ENCODE measurements at places on chromosomes 2 and 18.

DNA sequence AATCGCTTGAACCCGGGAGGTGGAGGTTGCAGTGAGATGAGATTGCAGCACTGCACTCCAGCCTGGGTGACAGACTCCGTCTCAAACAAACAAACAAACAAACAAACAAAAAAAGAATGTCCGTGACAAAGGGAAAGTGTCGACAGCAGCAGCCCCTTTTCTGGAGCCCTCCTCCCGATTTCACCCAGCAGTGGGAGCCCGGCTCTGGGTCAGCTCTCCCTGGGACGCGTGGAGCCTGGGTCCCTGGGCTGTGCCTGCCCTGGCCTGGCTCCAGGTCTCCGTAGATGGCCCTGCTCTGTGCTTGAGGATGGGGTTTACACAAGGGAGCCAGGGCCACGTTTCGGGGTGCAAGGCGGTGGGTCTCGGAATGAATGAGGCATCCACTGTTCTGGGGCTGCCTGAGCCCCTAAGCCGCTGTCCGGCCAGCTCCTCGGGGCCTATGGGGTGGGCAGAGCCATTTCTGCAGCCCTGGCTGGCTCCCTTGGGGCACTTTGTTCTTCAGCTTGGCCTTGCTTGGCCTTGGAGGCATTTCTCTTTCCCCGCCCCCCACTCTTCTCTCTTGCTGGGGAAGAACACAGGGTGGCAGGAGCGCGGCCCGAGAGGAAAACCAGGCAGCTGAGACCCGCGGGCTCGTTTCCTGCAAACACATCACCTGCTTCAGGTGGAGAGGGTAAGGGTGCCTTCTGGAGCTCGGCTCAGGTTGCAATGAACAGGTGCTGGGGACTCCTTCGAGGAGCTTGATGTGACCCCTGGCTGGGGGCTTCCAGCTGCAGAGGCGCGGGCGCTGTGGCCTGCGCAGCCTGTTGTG lies 29.1 kb downstream of the RTP5 start:
- no peak for DNase-seq

DNA sequence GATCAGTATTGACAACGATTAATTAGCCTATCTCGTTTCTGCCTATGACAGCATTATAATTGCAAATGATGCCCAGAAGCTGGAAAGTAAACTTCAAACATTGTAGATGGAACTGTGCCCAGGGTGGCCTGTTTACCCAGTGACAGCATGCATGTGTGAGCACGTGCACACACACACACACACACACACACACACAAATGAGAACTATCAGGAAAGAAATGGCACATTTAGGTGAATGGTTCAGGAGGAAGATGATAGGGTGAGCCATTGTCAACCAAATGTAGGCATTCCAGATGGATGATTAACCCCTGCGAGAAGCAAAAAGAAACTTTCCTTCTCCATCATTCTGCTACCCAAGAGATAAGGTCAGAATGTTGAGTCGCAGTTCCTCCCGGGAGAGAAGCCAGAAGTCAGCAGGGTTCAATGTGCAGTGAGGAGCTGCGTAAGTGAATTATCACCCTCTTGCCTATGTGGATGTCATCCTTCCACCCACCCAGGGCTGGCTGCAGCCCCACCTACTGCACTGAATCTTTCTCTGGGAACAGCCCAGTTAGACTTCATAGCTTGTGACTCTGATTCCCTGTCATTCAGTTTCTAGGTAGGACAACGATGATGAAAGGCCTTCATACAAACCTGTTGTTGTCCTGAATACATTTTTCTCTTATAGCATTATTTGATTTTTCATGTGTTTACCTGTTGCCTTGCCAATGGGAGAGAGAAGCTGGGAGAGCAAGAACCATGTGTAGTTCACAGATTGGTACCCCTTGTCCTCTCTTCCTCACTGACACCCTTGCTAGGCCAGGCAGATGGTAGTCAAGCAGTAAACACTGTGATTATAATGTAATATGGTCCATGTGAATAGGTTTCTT lies 3.5 kb upstream of the APOB start:
- no peak for DNase-seq

GRCh38 chr2:21812766-21813165 lies 689.0 kb downstream of the TDRD15 start:
- no peak for DNase-seq

GRCh38 chr2:42569116-42569711 lies 782 bp downstream of the MTA3 start:
- DNase-seq: peak; percentile 14

GRCh38 chr2:54657664-54658083 lies 65.8 kb upstream of the EML6 start:
- no peak for DNase-seq

DNA sequence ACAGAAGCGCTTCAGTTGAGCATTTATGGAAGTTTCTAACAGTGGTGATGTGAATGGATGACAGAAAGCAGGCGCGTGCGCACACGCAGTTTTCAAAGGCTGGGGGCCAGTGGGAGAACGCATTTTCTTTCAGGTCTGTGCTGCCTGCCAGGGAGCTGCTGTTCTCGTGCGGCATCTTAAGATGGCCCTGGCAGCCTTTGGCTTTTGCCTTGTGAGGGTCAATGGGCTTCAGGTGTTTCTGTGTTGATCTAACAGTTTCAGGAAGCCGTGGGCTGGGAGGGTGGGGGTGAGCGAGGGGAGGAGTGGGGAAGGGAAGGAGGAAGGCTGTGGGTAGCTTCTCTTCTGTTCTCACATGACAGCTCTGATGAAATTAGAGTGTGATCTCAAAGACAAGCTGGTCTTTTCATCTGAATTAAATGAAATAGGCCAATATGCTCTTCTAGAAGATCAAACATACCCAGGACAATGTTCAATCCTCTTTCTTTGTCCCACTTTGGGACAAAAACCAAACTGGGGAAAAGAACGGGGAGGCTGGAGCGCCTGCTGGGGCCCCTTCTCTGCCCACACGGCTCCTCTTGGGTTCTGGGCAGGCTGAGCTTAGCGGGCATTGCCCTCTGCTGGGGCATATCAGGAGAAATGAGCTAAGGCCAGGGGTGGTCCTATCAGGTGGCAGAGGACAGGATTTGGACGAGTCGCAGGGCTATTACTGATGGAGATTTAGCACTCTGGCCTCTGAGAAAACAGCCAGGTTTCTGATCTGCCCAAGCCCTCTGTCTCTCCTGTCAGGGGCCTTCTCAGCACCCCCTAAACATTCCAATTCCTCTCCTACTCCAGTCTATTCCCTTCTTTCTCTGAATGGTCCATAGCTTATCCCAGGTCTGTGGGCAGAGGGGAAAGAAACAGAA lies 126.2 kb upstream of the LGALSL start:
- DNase-seq: no peak

DNA sequence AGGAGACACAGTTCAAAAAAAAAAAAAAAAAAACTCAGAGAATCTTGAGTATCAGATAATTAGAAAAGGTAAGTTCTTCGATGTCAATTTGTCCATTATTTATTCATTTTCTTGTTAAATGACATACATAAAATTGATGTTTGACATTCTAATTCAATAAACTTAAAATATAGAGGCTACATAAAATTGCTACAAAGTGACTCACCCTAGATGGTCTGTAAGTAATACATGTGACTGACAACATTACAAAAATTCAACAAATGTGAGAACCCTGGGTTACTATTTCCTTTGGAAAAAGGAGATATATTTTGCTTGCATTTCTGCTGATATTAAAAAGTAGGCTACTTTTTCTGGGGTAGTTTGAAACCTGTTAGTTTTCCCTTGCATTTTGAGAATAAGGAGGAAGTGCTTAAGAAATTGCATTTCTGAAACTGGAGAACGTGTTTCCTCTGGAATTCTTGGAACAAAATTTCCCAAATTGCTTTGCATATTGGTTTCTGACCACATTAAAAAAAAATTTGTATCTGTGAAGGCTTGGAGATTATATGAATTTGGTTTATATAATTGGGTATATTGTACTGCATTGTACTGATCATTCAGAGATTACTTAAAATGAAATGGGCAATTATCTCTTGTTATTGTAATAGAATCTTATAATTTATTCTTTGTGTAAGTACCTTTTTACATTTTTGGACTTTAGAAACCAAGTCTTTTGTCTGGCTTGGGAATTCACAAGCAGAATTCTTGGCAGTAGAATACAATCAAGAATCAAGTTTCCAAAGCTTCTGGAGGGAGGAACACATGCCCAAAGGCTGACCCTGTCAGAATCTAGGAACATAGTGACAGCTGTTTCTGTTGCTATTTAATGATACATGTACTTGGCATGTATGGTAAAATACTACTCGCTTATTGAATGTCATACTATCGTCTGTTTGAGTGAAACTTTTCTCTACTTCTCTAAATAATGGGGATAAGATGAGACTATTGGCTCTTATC lies 106.1 kb downstream of the DSEL start:
- peak; percentile 69 for DNase-seq

- peak; percentile 78 for DNase-seq
Measured at GRCh38 chr2:140998577-140998976, 1132.2 kb downstream of the LRP1B start.

- DNase-seq: peak; percentile 14
Measured at GRCh38 chr18:48408727-48409590, at the start of gene ZBTB7C. Gene ZBTB7C, minus strand, starts transcription at chr18:48409383.

GRCh38 chr2:74181739-74182138 lies 3.1 kb upstream of the MOB1A start:
- peak; percentile 12 for DNase-seq

- DNase-seq: no peak
Measured at GRCh38 chr2:7523481-7524120, 606.4 kb downstream of the RNF144A start.

- no peak for DNase-seq
Measured at GRCh38 chr2:6341588-6342129, 524.0 kb downstream of the CMPK2 start.

- DNase-seq: no peak
Measured at GRCh38 chr2:176405477-176405876, 136.2 kb downstream of the MTX2 start.

- no peak for DNase-seq
Measured at GRCh38 chr2:62653582-62654422, 51.7 kb upstream of the EHBP1 start.

DNA sequence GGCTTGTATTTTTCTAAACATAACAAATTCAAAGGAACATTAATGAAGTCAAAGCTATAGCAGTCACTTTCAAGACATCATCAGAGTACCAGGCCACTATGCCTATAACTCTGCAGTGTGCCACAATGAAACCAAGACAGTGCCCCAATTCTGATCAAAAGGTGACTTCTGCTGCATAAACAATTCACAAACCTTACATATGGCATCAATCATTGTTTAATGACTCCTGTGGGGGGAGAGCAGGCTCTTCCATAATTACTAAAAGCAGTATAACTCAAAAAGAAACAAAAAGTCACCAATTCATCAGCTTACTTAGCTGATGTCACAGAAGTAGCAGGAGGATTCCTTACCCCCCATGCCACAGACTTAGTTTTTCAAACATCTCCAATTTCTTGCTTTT lies 15.5 kb downstream of the LPIN2 start:
- no peak for DNase-seq

GRCh38 chr2:59654710-59655109 lies 898.7 kb downstream of the BCL11A start:
- DNase-seq: no peak

DNA sequence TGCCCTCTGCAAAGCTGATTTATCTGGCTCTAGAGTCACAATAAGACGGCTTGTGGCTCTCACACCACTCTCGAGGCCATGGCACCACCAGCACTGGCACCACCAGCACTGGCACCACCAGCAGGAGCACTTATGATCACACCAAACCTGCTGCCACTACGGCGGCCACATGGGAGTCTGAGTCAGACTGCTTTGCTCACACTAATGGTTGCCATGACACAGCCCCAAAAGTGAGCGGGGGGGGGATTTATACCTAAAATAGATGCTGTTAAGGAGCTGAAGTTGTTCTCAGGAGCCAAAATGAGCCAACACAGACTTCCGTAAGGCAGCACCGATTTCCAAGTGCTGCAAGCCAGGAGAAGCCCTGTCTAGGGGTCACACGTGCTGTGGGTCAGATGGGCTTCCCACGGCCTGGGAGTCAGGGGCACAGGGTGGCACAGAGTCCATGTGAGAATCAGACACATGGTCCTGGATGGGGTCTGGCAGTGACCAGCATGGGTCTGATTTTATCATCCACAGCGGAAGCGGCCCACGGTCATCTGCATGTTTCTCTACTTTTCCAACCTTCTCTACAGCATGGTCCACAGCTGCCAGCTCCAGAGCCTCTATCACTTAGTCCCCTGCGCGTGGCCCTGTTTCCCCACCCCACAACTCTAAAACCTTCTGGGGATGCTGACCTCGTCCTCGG lies 16.7 kb downstream of the DNMT3A start:
- peak; percentile 26 for DNase-seq

GRCh38 chr2:236607471-236608187 lies 38.0 kb downstream of the ACKR3 start:
- no peak for DNase-seq

DNA sequence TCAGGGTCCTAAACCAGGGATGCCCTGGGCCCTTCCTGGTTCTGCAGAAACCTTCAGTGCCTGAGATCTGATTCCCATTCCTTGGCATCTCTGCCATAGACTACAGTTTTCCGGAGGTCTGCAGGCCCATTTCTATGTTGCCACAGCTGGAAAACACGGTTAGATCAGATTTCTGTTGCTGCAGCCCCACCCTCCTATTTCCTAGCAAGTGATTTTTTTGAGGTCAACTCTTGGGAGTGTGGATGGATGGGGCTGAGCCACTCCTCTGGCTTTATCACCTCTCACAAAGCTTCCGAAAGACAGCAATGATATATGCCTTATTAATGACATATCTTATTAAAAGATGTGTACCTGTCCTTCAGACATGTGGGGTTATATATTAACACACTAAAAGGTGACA lies 56.3 kb downstream of the ZAP70 start:
- DNase-seq: no peak

GRCh38 chr2:109345091-109345490 lies 216.1 kb downstream of the SH3RF3 start:
- DNase-seq: no peak

- no peak for DNase-seq
Measured at GRCh38 chr2:27581417-27582128, 1.3 kb upstream of the ZNF512 start.

GRCh38 chr18:28715206-28715605 lies 538.3 kb upstream of the CDH2 start:
- DNase-seq: peak; percentile 50

GRCh38 chr2:193371200-193371599 lies 1176.5 kb upstream of the TMEFF2 start:
- DNase-seq: no peak

DNA sequence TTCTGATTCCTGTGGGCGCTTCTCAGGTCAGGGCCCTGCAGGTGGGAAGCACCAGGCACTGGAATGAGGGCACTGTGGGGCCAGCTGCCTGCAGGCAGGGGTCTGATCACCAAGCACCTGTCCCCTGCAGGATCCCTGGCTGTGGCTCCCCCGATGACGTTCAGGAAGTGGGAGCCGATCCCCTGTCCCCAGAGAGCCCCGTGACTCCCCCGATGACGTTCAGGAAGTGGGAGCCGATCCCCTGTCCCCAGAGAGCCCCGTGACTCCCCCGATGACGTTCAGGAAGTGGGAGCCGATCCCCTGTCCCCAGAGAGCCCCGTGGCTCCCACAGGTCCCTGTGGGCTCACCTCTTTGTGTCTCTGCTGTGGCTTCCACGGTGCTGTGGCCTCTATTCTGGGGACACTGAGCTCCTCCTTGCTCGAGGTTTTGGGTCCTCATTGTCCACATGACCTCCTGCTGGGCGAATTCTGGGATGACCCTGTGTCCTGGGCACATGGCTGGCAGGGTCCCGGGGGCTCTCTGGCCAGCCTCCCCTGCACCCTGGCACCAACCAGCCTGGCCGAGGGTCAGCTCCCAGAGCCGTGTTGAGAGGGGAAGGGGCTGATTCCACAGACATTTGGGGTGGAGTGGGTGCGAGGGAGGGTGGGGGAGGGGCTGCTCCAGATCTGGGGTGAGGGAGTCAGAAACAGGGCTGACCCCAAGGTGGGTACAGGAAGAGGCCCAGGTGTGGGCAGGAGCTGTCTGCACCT lies 4.8 kb downstream of the NEU4 start:
- DNase-seq: no peak

- DNase-seq: no peak
Measured at GRCh38 chr2:227812001-227812400, 1.6 kb upstream of the CCL20 start.

Data from fibroblast of gingiva (primary cell).